WTC11 (cell line): ENCODE measurements at places on chromosomes 3 and 15.

GRCh38 chr3:9293076-9293475, 43.6 kb upstream of the SRGAP3 start:
- no peak for DNase-seq

DNA sequence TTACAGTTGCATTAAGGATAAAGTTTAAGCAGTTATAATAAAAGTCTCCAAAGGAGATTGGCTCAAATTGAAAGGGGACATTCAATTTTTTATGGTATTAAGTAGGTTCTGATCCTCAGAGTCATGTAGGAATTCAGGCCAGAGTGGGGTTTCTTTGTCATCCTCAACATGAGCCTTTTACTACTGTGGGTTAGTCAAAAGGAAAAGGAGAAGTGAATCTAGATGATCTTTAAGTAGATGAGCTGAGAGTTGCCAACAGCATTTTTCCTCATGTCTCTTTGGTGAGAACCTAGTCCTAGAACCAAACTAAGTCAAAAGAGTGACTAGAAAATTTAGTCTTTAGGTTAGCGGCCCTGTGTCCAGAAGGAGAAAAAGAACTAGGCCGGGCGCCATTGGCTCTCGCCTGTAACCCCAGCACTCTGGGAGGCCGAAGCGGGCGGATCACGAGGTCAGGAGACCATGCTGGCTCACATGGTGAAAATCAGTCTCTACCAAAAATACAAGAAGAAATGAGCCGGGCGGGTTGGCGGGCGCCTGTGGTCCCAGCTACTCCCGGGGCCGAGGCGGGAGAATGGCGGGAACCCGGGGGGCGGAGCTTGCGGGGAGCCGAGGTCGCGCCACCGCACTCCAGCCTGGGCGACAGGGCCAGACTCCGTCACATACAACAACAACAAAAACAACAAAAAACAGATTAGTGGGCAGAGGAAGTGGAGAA, 4.2 kb upstream of the CHL1 start:
- DNase-seq, result no peak

GRCh38 chr15:100951965-100952364, 32.8 kb downstream of the LRRK1 start:
- no peak for DNase-seq

DNA sequence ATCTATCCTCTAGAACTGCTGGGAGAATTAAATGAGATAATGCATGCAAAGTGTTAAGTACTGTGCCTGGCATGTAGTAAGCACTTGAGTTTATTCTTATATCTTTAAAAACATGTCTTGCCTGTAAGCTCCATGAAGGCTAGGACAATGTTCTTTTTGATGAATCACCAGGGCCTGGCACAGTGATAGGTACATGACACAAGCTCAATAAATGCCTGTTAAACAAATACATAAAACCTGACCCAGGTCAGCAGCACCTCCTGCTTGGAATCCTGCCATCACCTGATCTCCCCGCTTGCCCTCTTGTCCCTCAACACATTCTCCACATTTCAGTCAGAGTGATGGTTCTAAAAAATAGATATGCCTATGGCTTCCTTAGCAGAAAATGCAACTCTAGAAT, 186.8 kb downstream of the CHST2 start:
- DNase-seq, result no peak

DNA sequence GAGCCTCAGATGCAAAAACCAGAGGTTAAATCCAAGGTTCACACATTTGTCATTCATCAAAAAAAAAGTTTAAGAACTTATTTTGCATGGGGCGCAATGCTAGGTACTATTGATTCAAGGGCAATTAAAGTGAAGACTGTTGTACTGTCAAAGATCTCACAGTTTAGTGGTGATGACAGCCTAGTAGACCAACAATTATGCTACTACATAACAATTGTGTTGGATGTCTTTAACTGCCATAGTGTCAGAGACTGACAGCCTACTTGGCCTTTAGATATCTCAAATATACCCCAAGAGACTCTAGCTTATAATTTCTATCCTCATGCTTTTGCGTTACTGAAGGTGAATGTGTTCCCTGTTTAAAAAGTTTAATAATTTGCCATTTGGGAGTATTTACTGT, 72.1 kb upstream of the PHLDB2 start:
- no peak for DNase-seq

DNA sequence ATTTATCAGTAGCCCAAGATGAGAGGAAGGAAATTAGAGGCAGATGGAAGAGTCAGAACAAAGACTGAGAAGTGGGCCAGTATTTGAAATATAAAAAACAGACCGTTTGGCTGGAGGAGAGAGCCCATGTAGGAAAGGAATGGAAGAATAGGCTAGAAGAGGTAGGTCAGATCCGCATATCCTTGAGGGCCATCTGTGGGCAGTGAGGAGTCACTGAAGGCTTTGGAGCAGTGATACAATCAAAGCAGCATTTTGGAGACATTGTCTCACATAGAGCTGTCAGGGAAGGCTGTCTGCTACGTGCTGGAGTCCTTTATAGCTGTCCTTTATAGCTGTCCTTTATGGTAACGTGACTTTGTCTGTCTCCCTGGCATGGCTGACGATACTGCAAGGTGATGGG, 92.0 kb upstream of the VEPH1 start:
- DNase-seq, result no peak
